ENCODE measurements at places on chromosomes 2 and 18. TPM values are rescaled to one million over a fixed set of nuclear protein-coding genes. Genes with fewer than 3 reads are reported as not detected.

The TMEM200C gene
- total RNA-seq: 0.07 TPM

GRCh38 chr2:133457861-133458260, 110.4 kb downstream of the NCKAP5 start:
- no peak overlapping the region for H3K27ac ChIP-seq
- DNase-seq: no peak
- no peaks in the 10 kb centered on the region for H3K27me3 ChIP-seq
- no peak overlapping the region for H3K4me3 ChIP-seq
- H3K36me3 ChIP-seq: no peaks in the 10 kb centered on the region
- no peaks in the 10 kb centered on the region for H3K4me1 ChIP-seq

The C2orf78 gene
- total RNA-seq: not detected

- no peak overlapping the region for H3K27ac ChIP-seq
- no peak for DNase-seq
- peaks cover 62% of the 10 kb centered on the region for H3K27me3 ChIP-seq
- H3K36me3 ChIP-seq: no peaks in the 10 kb centered on the region
- H3K4me3 ChIP-seq: no peak overlapping the region
These were observed 527 bp downstream of the IGFBP5 start for GRCh38 chr2:216694826-216695217.

- peaks cover 32% of the 10 kb centered on the region for H3K4me1 ChIP-seq
- no peak for DNase-seq
- peak overlapping the region; percentile 34 for H3K27ac ChIP-seq
- H3K36me3 ChIP-seq: no peaks in the 10 kb centered on the region
These were observed 38.9 kb upstream of the LDLRAD4 start for GRCh38 chr18:13179566-13180113.

DNA sequence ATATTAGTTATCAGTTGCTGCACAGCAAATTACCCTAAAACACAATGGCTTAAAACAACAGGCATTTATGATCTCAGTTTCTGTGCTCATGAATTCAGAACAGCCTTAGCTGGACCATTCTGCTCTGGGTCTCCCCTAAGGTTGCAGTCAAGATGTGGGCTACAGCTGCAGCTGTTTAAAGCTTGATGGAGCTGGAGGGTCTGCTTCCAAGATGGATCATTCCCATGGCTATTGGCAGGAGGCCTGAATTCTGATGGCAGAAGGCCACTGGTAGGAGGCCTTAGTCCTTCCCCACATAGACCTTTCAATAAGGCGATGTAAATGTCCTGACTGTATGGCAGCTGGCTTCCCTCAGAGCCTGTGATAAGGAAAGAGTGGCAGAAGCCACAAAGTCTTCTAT, 118.6 kb upstream of the SERPINE2 start:
- peaks cover 4% of the 10 kb centered on the region for H3K27me3 ChIP-seq
- DNase-seq: no peak
- no peak overlapping the region for H3K27ac ChIP-seq
- no peak overlapping the region for H3K4me3 ChIP-seq

DNA sequence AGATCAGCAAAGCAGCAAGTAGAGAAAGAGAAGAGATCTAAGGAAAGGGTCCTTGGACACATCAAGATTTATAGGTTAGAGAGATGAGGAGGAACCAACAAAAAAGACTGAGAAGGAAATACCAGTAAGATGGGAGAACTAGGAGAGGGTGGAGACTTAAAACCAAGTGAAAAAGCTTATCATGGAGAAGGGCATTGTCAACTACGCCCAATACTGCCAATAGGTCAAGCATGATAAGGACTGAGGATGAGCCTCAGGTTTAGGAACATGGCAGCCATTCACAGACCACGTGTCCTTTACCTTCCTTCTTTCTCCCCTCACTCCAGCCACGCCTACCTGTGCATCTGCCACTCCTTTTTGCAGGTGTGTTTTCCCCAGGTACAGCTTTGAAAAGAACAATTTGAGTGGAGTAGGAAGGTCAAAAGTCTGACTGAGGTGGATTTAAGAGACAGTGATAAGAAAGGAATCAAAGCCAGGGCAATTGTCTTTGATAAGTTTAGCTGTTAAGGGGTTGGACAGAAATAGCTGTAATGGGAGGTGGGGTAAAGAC, 238.7 kb downstream of the STK39 start:
- no peak for DNase-seq
- no peak overlapping the region for H3K4me3 ChIP-seq
- no peaks in the 10 kb centered on the region for H3K27me3 ChIP-seq
- no peaks in the 10 kb centered on the region for H3K4me1 ChIP-seq
- no peak overlapping the region for H3K27ac ChIP-seq

- H3K36me3 ChIP-seq: peaks cover 38% of the 10 kb centered on the region
- DNase-seq: no peak
- no peak overlapping the region for H3K4me3 ChIP-seq
- no peaks in the 10 kb centered on the region for H3K4me1 ChIP-seq
- no peaks in the 10 kb centered on the region for H3K27me3 ChIP-seq
- H3K27ac ChIP-seq: no peak overlapping the region
These were observed 208.4 kb downstream of the HDAC4 start for GRCh38 chr2:239192456-239192855.

GRCh38 chr2:175007510-175007909, 2.3 kb upstream of the CHN1 start:
- no peaks in the 10 kb centered on the region for H3K36me3 ChIP-seq
- H3K4me1 ChIP-seq: no peaks in the 10 kb centered on the region
- H3K27me3 ChIP-seq: peaks cover 64% of the 10 kb centered on the region
- no peak for DNase-seq
- H3K4me3 ChIP-seq: no peak overlapping the region
- no peak overlapping the region for H3K27ac ChIP-seq

The KHK gene
- total RNA-seq: 12.4 TPM

DNA sequence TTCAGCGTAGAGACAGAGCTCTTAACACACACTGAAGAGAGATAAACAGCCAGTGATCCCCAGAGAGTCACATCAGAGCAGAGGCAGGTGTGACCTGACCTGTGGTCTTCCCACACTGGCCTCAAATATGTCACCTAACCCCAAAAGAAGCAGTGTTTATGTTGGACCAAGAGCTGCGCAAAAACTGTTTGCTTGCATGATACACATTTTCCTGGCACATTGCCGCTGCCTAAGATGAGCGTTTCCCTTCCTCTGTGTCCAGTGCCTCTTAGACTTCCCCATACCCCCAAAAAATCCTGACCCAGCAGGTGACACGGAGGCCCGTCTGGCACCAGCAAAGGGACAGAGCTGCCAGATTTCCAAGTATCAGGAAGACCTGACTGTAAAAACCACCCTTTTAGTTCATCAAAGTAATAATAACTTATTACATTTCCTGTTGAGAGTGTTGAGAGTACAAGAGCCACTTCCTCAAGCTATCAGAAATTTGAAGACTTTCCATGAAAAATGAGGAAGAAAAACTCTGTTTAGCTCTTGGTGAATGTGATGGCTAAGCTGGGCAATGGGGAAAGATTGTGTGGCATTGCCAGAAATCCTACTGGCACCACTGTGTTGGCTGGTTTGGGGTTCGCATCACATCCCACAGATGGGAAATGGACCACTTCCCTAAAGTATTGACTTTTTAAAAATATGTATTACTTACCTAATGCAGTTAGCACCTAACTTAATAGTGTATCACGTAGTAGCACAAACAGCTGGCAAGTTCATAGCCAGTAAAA, 6.7 kb downstream of the TNFRSF11A start:
- H3K36me3 ChIP-seq: peaks cover 20% of the 10 kb centered on the region
- DNase-seq: no peak

DNA sequence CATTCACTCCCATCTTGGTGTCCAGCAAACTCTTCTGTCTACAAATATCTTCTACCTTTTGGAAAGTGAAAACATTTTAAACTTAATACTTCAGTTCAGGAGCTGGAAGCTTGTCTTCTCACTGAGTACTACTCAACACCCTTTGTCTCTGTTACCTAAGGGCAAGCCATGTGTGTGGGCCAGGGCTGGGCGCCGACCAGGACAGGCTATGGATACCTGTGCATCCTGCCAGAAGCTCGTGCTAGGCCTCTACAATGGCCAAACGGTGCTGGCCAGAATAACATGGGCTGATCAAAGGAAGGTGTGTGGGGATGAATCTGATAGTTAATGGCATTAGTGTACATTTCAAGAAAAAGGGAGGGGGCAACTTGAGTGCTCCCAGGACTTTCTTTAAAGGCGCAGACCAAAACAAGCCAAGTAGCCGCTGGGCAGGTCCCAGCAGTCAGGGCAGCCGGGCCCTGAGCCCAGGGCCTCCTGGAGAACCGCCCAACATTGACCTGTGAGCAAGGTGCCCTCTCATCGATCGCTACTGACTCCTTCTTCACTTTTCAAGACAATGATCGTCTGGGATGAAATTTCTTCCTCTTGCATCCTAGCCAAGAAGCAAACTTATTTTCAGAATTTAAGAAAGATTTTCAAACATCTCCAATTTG, 29.0 kb upstream of the ID2 start:
- H3K36me3 ChIP-seq: no peaks in the 10 kb centered on the region
- H3K4me1 ChIP-seq: peaks cover 17% of the 10 kb centered on the region
- H3K27ac ChIP-seq: no peak overlapping the region

DNA sequence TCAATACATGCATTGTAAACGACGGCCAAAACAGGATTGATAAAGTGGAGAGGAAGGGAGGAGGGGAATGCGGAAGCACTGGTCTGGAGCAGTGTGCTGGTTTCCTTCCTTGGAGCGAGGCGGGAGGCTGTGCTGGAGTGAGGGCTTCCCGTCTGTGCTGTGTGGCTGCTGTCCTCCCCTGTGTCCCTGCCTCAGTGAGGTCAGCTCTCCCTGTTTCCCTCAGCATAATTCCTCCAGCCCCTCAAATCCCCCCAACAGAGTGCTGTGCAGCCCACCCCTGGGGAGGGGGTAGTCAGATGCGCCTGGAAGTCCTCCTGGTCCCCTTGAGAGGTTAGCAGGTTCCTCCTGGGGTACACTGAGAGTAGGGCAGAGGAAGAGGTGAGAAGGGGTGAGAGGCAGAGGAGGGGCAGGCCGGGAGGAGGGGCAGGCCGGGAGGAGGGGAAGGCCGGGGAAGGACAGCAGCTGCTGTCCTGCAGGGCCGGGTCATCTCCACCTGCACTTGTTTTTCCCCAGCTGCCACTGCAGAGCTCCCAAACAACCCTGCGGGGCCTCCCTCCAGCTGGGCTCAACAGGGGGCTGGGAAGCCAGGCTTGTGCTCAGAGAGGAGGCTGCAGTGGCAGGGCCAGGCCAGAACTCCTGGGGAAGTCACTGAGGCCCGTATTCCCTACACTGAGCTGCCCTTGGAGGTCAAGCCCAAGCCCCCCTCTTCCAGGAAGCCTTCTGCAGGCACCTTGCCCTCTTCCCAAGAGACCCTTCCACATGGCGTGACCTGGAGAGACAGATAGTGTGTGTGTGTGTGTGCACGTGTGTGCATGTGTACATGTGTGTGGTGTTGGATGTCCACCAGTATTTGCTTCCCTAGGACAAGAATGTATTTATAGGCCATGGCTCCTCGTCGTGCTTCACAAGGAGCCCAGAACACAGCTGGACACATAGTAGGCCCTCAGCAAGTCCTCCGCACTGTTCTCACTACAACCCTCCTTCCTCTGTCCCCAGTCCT, 13.2 kb upstream of the ATP6V1B1 start:
- H3K4me1 ChIP-seq: no peaks in the 10 kb centered on the region
- H3K4me3 ChIP-seq: no peak overlapping the region
- H3K27ac ChIP-seq: no peak overlapping the region
- DNase-seq: no peak

- H3K27me3 ChIP-seq: peaks cover 3% of the 10 kb centered on the region
- peak overlapping the region; percentile 94 for H3K4me3 ChIP-seq
- no peak for DNase-seq
These were observed 582 bp upstream of the ZAP70 start for GRCh38 chr2:97712693-97713295.

DNA sequence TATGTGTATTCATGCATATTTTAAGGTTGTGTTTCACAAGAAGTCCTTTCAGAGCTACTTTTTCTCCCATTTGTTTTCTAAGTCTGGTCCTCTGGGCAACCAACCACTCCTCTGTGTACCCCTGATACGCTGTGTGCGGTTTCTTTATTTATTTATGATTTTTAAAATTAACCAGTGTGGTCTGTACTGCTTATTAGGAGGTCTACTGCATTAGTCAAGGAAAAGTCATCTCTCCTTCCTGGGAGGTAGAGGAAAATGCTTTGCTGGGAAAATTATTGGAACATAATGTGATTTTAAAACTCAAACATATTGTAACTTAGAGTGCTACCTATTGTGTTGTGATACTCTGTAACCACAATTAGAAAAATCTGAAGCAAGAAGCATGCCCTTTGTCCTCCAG, 1404.3 kb downstream of the SUCLG1 start:
- H3K36me3 ChIP-seq: no peaks in the 10 kb centered on the region
- H3K27ac ChIP-seq: no peak overlapping the region
- no peak for DNase-seq
- H3K4me3 ChIP-seq: no peak overlapping the region
- H3K27me3 ChIP-seq: no peaks in the 10 kb centered on the region

DNA sequence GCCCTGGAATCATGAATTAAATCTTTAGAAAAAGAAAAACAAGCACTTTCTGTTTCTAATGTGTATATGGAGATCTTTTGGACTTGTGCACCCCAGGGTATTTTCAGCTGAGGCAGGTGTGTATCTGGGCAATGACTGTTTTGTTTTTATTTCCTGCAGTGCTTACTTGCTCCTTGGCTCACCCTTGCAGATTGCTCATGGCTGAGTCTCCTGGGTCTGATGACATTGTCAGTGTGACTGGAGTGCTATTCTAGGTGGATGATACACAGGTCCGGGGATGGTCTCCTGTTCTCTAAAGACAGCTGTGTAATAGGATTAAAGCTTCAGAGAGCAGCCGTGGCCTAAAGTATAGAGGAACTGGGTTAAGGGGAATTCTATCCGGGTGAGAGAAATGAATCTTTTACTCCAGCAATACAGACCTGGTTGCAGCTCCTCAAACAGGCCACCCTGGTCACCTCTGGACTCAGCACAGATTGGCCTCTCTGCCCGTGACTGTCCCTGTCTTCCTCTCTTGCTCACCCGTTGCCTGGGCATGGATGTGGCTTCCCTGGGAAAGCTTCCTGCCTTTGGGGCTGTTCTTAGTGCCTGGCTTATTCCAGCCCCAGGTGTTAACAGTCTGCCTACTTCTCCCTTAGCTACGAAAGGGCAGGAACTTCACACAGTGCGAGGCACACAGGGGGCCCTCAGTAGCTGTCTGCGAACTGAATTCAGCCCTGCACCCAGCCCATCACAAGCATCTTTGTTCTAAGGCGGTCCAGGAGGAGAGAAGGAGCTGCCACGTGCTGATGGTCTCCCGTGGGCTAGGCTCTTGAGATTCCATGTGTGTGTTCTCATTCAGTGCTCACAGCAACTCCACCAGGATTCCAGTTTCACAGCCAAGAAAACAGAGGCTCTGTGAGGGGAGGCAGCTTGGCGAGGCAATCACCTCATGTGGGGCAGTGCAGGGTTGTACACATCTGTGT, 84.3 kb downstream of the ACOXL start:
- peaks cover 48% of the 10 kb centered on the region for H3K27me3 ChIP-seq
- no peak overlapping the region for H3K27ac ChIP-seq
- no peaks in the 10 kb centered on the region for H3K36me3 ChIP-seq
- DNase-seq: no peak
- no peak overlapping the region for H3K4me3 ChIP-seq

The SLC19A3 gene
- total RNA-seq: not detected

The UGT1A4 gene
- not detected for total RNA-seq

GRCh38 chr2:154261473-154262027, 389.8 kb downstream of the GALNT13 start:
- no peak for DNase-seq
- no peaks in the 10 kb centered on the region for H3K36me3 ChIP-seq
- H3K4me3 ChIP-seq: no peak overlapping the region
- H3K27me3 ChIP-seq: no peaks in the 10 kb centered on the region

- no peaks in the 10 kb centered on the region for H3K36me3 ChIP-seq
- H3K27ac ChIP-seq: no peak overlapping the region
- no peaks in the 10 kb centered on the region for H3K27me3 ChIP-seq
- DNase-seq: no peak
- peaks cover 21% of the 10 kb centered on the region for H3K4me1 ChIP-seq
These were observed 44.7 kb upstream of the DNAH7 start for GRCh38 chr2:196113061-196113974.
